CD8-positive, alpha-beta memory T cell (primary cell): ENCODE measurements at places on chromosomes 2 and 18. TPM values are rescaled to one million over a fixed set of nuclear protein-coding genes. Genes with fewer than 3 reads are reported as not detected.

AGXT gene
- total RNA-seq = not detected

SLC35F6 gene
- 12.1 TPM for total RNA-seq

VWC2L gene
- not detected for total RNA-seq

CCDC178 gene
- not detected for total RNA-seq

ST6GAL2 gene
- not detected for total RNA-seq

NGEF gene
- 0.38 TPM for total RNA-seq

NT5DC4 gene
- total RNA-seq = not detected

FAM228A gene
- total RNA-seq = not detected

SERPINB10 gene
- not detected for total RNA-seq

C2orf66 gene
- not detected for total RNA-seq

PLEK gene
- 23.0 TPM for total RNA-seq

RGPD3 gene
- total RNA-seq = 0.18 TPM

ANKRD30B gene
- not detected for total RNA-seq

ACOXL gene
- not detected for total RNA-seq

IL1R2 gene
- total RNA-seq = 0.85 TPM

SERPINB7 gene
- total RNA-seq = not detected

SCN1A gene
- total RNA-seq = not detected

FARP2 gene
- 32.8 TPM for total RNA-seq

STK16 gene
- total RNA-seq = 26.1 TPM

EFHD1 gene
- total RNA-seq = 0.22 TPM

DNMT3A gene
- total RNA-seq = 80.7 TPM

AKAIN1 gene
- not detected for total RNA-seq

PUS10 gene
- total RNA-seq = 10.0 TPM

MIB1 gene
- total RNA-seq = 47.0 TPM

DSG1 gene
- total RNA-seq = not detected

CXCR1 gene
- not detected for total RNA-seq

SIX3 gene
- total RNA-seq = not detected

LYG1 gene
- 1.0 TPM for total RNA-seq

CPLX4 gene
- not detected for total RNA-seq

NOSTRIN gene
- not detected for total RNA-seq

IL1F10 gene
- total RNA-seq = not detected

CDH2 gene
- not detected for total RNA-seq

KATNAL2 gene
- total RNA-seq = 0.82 TPM

EML6 gene
- total RNA-seq = 1.3 TPM

COL4A3 gene
- total RNA-seq = not detected

TIMM21 gene
- total RNA-seq = 59.4 TPM

CHRNG gene
- not detected for total RNA-seq

MRPS9 gene
- total RNA-seq = 49.5 TPM

STON1 gene
- total RNA-seq = 0.89 TPM

VAMP5 gene
- 26.4 TPM for total RNA-seq

ZBTB7C gene
- not detected for total RNA-seq

TBC1D8 gene
- total RNA-seq = 0.89 TPM

TEX44 gene
- total RNA-seq = not detected
